ENCODE measurements at places on chromosomes 16 and 17.

DNA sequence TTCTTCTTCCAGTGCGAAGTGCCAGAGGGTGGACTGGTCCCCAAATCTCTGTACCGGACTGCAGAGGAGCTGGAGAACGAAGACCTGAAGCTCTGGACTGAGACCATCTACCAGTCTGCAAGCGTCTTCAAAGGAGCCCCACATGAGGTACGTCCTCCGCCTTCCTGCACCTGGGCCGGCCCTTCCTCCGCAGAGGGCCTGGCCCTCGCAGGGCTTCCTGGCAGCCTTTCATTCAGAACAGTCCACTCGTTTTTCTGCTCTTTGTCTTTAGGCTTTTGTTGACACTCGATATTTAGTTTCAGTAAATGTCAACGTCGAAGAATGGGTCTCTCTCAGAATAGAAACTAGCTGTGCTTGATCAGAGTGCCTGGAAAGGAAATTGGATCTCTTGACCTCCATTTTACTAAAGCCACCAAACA is 68.6 kb downstream of the SEC14L1 start:
- no peak for DNase-seq

DNA sequence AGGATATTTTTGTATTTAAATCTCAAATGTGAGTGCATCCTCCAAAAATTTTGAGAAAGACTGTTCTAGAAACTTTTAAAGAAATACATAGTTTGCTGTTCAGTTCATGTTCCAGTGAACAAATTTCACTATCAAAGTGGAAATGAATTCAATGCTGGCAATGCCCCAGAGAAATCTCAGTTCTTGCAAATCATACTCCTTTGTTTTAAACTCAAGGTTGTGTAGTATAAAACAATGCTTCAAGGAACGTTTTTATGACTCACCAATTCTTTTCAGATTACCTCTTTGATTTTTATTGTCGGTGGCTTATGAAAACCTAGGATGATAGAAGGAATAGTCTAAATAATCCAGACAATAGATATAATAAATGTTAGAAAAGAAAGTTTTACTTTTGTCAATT is 17.6 kb downstream of the LPCAT2 start:
- DNase-seq = no peak

DNA sequence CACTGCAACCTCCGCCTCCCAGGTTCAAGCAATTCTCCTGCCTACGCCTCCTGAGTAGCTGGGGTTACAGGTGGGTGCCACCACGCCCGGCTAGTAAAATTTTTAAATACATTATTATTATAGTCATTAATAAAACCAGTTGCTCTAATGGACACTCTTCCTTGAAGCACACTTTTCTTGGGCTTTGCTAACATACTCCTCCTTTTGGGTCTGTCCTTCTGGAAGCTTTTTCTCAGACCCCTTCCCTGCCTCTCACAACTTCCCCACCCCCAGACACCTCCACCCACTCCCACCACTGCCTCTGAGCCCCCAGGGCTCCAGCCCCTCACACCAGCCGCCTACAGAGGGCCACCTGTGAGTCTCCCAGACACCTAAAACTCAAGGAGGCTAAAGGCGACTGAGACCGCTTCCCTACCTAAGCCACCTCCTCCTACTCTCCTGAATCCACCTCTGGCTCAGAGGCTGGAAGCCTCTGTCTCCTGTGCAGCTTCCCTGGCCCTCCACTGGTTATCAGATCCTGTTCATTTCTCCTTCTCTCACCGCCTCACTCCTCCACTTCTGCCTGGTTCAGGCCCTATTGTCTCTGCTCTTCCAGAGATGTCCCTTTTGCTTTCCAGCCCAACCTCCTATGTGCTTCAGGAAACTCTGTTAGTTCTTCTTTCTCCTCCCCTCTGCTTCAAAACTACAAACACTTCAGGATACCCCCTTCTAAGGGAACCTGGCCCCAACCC is 2.1 kb upstream of the CUEDC1 start:
- no peak for DNase-seq

DNA sequence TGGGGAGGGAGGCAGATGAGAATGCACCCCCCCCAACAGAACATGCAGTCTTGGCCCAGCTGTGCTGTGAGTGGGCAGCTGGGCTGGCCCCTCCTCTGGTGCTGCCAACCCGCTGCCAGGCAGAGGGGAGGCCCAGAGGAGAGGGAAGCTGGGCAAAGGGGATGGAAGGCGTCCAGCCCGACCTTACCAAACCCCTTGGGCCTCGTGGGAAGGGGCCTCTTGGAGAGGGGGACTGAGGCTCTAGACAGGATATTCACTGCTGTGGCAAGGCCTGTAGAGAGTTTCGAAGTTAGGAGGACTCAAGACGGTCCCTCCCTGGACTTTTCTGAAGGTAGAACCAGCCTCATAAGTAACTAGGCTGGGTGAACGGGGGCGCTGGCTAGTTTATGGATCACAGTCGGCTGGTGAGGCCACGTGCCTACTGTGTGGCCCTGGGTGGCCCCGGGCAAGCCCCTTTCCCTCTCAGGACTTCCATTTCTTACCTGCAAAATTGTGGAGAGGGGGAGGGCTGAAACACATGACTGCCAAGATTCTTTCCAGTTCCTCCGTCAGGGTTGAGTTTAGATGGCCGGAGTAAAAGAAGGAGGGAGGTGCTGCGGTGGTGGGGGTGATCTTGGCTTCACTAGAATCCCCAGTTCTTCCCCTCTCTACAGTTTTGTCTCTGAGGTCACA is 857 bp upstream of the STAT5A start:
- peak; percentile 40 for DNase-seq

- DNase-seq = no peak
Measured at GRCh38 chr16:89103781-89104180, 10.1 kb downstream of the ACSF3 start.

- no peak for DNase-seq
Measured at GRCh38 chr16:7646821-7647500, 314.3 kb downstream of the RBFOX1 start.

DNA sequence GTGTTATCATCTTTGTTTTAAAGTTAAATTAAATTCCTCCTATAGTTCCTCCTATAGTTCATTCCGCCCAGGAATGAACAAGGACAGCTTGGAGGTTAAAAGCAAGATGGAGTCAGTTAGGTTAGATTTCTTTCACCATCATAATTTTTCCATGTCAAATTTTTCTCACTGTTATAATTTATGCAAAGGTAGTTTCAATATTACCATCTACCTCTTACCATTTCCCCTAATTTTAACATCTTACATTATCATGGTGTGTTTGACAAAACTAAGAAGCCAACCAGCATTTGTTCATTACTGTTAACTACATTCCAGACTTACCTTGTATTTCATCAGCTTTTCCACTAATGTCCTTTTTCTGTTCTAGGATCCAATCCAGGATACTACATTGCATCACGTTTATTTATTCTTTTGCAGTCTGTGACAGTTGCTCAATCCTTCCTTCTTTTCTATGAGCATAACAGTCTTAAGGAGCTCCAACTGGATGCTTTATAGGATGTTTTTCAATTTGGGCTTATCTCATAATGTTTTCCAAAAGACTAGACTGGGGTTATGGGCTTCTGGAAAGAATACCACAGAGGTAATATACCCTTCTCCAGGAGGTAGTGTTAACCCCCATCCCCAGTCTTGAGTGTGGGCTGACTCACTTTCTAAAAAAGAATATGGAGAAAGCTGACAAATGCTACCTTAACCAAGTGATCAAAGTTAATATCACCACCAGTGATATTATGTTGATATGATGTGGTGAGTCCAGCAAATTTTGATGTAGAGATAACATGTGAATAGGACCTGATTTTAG is 158.5 kb downstream of the PPM1E start:
- no peak for DNase-seq

GRCh38 chr17:40500190-40500589 is 1.2 kb downstream of the TNS4 start:
- no peak for DNase-seq

- DNase-seq = peak; percentile 6
Measured at GRCh38 chr16:20300312-20301097, 26.8 kb downstream of the GP2 start.

GRCh38 chr16:10597187-10597601 is 16.8 kb upstream of the EMP2 start:
- no peak for DNase-seq

- DNase-seq = no peak
Measured at GRCh38 chr17:8041249-8041928, 2.5 kb downstream of the ALOX15B start.

GRCh38 chr17:34542700-34543336 is 36.6 kb upstream of the TMEM132E start:
- peak; percentile 58 for DNase-seq

GRCh38 chr17:2435181-2435741 is 34.4 kb upstream of the MNT start:
- no peak for DNase-seq

DNA sequence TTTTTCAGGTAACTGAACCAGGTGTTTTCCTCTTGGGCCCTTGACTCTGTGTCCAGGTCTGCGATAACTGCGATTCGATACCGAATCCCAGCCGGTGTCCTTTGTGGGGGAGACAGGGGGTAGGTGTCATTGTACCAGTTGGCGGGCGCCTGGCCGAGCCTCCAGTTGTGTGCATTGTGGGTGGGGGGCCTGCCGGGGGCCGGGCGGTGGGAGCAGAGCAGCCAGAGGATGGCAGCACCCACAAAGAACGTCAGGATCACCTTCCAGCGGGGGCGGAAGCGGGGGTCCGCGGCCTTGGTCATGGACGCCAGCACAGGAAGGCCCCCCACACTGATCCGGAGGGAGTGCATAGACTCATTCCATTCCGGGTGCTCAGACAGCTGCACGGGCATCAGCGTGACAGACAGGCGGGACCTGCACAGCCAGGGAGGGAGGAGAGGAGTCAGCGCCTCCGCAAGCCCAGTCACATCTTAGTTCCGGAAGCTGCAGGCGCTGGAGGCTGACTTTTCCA is 12.3 kb downstream of the CANT1 start:
- no peak for DNase-seq

DNA sequence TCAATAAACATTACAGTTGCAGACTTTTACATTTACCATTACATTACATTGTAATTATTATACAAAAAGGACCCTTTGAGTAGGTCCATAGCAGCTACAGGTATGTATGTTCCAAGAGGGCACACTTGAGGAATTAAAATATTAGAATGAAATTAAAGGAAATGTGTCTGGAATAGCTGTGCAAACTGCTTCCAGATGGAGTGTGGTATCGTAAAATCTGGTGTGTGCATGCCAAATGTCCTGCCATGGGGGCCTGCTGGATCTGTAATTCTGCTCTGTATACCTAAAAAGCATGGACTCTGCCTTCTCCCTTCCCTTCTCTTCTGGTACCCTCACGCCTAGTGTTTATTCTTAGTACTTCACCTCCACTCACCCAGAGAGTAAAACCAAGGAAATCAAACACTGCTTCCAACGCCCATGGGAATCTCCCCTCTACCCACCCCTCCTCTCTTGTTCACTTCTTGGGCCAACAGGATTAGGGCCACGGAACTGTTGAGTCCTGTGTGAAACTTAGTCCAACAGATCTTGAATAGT is 38.7 kb downstream of the STH start:
- no peak for DNase-seq

GRCh38 chr16:14539631-14540030 is 90.4 kb downstream of the PARN start:
- no peak for DNase-seq

GRCh38 chr16:20821682-20822081 is 15.4 kb downstream of the REXO5 start:
- DNase-seq = no peak

DNA sequence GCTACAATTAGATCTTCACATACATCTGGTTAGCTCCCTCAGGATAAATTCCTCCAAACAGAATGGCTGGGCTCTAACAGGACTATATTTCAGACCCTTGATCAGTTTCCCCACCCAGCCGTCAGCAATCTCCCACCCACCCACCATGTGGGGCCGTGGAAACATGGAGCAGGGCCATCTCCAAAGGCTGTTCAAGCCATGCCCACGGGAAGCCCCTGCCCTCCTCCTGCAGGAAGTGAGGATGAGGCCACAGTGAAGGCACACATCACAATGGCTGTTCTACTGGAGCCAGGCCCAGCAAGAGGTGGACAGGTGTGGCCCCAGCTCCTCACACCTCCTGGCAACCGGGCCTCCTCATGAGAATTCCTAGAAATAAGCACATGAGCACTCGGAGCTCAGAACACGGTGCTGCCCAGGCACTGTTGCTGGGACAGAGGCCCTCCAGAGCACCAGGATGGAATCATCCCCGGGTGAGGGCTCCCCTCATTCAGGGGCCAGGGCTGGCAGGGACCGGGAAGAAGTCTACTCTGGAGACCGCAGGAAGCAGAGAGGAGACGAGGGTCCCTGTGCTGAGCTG is at the start of gene LITAFD:
Gene LITAFD, plus strand, starts transcription at position 311 of the 577 bp plus-strand sequence. CDS start 2,005 bp downstream, outside the sequence.
- no peak for DNase-seq

DNA sequence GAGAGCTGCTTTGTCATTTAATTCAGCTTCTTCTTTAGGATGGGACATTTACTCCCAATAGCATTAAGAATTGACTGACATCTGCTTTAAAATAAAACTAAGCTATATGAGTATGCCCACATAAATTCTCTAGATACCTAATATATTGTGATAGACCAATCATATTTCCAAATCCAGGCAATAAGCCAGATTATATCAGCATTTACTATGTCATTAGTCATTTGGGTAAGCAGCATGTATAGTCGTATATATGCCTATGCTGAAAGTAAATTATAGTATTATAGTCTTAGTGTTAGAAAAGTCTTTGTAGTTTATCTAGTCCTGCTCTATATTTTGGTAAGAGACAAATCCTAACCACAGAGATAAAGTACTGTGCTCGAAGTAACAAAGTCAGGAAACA is 958.1 kb downstream of the KCNJ2 start:
- no peak for DNase-seq

GRCh38 chr16:59973966-59974365 is 1239.8 kb upstream of the GOT2 start:
- DNase-seq = no peak

- DNase-seq = no peak
Measured at GRCh38 chr16:30028438-30029076, 2.5 kb downstream of the TLCD3B start.

DNA sequence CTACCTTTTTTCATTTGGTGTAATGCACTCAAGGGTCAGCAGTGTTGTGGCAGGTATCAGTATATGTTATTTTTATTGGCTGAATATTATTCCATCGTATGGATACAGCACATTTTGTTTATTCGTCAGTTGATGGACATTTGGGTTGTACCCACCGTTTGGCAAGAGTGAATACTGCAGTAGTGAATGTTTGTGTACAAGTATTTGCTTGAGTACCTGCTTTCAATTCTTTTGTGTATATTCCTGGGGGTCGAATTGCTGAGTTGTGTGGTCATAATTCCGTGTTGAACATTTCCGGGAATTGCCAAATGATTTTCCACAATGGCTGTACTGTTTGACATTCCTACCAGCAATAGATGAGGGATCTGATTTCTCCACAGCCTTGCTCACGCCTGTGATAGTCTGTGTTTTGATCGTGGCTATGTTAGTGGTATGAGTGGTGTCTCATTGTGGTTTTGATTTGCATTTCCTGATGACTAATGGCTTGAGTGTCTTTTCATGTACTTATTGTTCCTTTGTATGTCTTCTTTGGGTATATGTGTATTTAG is 108.4 kb downstream of the OR1D5 start:
- no peak for DNase-seq
